NCI-H1417 (cell line): ENCODE measurements at places on chromosomes 6 and 20.

DNA sequence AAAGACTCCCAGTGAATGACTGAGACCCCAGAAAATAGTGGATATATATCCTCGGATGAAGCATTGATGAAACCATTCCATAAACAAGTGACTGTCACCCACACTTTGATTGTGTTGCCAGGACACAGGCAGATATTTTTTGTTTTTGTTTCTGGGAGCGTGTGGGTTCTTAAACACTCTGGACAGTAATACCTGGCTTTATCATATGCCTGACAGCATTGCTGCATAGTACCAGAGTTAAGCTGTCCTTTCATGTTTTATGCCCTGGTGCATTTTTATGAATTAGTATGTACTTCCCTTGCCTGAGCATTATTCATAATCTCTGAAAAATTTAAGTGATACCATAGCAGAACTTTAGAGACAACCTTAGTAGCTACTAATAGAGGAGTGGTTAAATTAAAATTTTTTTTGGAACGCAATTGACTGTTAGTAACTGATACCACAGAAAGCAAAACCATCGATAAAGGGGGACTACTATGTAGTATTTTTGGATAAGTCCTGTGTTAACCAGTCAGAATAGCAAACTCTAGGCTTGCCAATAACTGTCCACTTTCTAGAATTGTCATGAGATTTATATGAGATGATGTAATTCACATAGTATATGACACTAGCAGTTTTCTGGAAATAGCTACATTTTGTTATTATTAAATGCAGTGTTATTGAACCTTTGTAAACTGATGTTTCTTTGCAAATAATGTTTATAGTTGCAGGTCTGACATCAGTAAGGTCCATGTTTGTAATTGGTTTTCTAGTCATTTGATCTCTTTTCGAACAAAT is 30.4 kb downstream of the SENP6 start:
- no peak for DNase-seq

DNA sequence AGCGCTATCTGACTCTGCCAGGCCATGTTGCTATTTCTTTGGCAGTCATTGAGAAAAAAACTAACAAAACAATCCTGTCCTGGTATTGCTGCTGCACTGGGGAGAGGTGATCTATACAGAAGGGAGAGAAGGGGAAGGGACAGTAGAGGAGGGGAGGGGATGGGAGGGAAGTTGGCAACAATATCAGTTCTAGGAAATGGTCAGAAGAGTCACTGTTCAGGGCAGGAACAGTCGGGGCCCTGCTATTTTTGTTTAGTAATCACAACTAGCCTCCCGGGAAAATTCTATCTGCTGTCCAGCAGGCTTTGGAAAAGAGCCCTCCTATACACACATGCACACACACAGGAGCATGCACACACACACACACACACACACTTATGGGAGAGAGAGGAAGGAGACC is 142.3 kb upstream of the CARMIL1 start:
- no peak for DNase-seq

GRCh38 chr6:149169761-149170511 is 147.6 kb upstream of the TAB2 start:
- no peak for DNase-seq

- DNase-seq = peak; percentile 85
Measured at GRCh38 chr6:109008537-109009235, 86.0 kb downstream of the SESN1 start.

GRCh38 chr6:26270486-26270861 is 94.5 kb upstream of the BTN3A2 start:
- DNase-seq = peak; percentile 46

DNA sequence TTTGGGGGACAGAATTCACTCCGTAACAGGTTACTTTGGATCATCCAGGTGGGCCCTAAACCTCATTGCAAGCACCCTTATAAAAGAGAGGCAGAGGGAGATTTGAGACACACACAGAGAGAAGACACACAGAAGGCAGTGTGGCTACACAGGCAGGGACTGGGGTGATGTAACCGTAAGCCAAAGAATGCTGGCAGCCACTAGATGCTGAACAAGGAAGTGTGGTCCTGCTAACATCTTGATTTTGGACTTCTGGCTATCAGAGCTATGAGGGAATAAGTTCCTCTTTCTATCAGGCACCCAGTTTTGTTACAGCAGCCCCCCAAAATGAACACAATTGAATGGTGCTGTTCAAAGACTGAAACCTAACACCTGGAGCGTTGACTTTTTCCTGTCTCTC is 191.3 kb upstream of the MYLIP start:
- DNase-seq = no peak

DNA sequence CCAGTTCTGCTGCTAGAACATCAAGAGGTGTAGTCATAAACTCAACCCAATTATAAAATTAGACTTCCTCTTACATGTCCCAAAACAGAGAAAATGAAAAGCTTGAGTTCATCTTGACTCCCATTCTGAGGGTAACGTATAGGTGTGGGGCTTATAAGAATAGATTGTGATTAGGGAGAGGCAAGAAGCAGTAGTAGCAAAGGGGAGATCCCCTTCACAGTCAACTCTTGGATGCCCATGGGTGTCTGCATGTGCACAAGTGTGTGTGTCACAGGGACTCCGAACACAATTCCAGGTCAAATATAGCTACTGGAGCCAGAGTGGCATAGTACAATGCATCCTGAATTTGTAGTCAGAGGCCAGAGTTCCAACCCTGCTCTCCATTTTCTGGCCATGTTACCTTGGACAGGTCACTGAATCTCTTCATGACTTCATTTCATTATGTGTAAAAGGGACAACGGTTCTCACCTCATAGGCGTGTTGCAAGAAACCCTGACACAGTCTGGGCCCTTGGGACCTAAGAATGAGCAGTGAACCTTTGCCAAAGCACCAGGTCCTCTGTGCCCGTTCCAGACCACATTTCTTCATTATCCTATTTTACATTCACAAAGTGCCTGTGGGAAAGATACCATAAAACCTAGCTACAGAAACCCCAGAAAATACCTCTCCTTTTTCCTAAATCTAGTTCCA is 11.8 kb downstream of the GSTA4 start:
- no peak for DNase-seq

- DNase-seq = no peak
Measured at GRCh38 chr6:43077981-43078511, 1.9 kb downstream of the PTK7 start.

DNA sequence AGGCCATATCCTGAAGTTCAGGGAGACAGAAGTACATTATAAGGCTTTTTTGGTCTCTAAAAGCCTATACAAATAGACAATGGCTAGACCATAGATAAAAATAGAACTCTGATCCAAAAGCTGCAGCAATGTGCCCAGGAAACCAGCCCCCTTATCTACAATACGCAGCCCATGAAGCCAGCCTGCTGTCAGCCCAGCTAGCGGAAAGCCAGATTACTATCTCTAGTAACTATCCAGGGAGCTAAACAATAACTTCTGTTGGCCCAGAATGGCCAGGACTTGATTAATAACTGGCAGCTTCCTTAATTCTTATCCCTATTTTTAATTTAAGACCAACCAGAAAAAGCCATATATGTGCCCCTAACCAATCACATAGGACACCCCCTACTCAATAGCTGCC is 160.4 kb upstream of the SMLR1 start:
- no peak for DNase-seq

DNA sequence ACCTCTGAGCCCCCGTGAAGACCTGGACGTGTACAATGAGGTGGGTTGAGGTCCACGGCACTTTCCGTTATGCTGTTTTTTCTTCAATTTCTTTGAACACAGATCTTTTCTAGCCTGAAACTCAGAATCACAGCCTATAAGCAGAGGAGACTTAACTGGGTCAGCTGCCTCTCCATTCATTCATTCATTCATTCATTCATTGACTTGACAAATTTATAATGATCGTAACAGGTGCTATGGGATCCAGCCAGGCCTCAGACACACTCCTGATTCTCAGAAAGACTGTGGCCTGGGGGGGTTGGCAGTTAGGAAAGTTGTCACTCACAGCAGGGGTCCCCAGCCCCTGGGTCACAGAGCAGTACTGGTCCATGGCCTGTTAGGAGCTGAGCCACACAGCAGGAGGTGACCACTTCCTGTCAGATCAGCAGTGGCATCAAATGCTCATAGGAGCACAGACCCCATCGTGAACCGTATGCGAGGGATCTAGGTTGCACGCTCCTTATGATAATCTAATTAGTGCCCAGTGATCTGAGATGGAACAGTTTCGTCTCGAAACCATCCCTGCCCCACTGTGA is 38.6 kb upstream of the IRF4 start:
- no peak for DNase-seq

DNA sequence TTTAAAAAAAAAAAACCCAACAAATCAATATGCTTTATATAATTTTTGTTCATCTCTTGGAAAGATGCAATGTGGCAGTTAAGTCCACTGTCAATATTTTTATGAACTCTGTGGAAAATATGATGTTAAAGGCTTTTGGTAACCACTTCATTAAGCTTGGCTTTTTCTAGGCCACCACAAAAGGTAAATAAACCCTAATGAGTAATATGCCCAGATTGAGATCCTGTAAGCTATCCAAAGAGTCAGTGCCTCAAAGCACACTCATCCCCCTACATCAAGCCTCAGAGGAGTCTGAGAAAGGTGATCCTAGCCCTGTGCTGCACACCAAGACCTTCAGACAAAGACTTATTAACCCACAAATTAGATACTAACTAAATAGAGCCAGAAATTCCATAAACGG is 121.1 kb downstream of the CDC5L start:
- no peak for DNase-seq

- DNase-seq = no peak
Measured at GRCh38 chr20:47243532-47244305, 112.8 kb downstream of the ZMYND8 start.

- no peak for DNase-seq
Measured at GRCh38 chr20:59231124-59231804, 67.6 kb downstream of the ZNF831 start.

DNA sequence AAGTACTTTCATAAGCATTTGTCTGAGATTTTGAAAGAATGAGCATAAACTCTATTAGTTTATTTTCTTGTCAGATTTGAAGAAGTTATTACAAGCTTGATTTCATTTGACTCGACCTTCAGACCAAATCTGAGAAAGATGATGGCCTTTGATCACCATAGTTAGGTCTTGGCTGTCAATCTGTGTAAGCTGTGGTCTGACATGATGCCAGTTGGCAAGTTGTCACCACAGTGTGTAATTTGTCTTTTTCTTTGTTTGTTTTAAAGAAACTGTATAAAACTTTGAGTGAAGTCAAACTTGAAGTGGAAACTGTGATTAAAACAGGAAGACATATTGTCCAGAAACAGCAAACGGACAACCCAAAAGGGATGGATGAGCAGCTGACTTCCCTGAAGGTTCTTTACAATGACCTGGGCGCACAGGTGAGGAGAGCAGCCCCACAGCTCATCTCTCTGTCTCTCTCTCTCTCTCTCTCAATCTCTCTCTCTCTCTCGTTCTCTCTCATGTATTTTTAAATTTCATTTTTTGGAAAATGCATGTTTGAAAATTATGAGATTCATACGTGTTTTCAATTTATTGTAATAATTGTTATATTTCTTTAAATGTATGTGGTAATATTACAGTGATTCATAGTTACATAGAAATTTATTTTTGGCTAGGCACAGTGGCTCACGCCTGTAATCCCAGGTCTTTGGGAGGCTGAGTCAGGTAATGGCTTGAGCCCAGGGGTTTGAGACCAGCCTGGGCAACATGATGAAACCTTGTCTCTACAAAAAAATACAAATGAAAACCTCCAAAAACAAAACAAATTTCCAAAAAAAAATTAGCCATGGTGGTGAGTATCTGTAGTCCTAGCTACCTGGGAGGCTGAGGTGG is 208.1 kb downstream of the UTRN start:
- DNase-seq = no peak

DNA sequence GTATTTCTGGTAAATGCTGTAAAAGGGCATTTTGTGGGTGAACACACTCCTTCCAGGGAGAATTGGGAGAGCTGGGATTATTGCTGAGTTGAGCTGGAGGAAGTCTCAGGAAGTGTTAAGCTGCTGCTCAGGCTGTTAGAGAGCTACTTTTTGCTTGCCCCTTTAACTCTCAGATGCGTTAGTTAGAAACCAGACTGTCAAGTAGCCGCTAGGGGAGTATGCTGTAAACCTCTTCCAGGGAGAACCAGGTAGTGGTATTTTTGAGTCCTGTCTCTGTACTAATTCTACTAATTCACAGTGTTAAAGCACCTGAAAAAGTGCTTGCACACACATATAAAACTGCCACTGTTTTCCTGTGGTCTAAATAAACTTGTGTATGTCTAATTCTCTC is 6.6 kb upstream of the GFRAL start:
- no peak for DNase-seq

- DNase-seq = no peak
Measured at GRCh38 chr6:128663238-128663637, 142.8 kb upstream of the PTPRK start.

DNA sequence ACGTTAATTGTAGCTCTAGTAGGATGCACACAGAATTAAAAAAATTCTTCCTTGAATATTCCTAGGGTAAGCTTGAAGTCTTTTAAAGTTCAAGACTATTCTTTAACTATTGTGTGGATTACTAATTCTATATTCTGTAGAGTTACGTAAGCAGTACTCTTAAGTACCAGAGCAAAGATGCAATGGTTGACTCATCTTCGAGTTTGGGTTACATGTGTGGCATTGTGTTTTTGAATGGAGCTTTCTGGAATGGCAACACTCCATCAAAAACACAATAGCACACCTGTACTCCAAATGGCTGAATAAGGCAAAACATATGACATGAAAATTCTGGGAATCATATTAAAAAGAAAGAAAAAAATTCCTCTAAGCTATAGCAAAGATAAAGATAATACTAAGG is 33.5 kb upstream of the CEP162 start:
- DNase-seq = no peak
